ENCODE measurements at places on chromosomes 7 and 10.

DNA sequence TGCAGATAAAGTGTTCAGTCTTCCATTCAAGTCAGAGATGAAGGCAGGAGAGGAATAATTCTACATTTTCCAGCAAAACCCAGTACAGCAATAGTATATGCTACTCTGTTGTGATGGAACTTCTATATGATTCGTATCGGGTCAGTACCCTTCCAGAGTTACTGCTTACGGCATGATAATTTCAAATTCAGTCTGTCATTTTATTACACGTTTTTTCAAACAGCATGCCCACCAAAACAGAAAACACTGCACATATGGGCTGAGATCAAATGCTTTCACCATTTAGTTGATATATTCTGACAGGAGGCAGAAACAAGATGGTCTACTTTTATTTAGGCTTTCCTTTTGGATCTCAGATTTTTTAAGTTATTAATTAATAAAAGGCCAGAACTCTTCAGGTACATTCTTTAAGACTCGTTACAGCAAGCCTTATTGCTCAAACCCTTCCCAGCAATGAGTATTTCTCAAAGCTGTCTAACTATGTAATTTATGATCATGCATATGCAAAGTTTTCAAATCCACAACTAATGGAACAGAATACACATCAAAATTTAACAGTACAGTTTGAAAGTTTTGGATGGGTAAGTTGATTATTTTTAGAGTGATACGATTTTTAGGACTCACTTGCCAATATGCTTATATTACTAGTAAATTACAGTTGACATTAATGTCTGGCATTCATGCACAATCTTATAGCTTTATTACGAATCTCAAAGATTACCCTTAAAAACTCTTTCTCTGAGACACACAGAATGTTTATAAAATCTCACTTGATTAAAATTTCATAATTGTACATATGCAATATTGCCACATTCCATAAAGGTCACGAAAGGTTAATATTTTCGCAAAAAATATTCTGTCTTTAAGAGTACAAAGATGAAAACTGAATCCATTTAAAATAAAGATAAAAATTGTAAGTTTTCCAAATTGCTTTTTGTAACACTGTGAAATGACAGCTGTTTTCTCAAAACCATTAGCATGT is 91.0 kb downstream of the ANK3 start:
- DNase-seq: no peak

DNA sequence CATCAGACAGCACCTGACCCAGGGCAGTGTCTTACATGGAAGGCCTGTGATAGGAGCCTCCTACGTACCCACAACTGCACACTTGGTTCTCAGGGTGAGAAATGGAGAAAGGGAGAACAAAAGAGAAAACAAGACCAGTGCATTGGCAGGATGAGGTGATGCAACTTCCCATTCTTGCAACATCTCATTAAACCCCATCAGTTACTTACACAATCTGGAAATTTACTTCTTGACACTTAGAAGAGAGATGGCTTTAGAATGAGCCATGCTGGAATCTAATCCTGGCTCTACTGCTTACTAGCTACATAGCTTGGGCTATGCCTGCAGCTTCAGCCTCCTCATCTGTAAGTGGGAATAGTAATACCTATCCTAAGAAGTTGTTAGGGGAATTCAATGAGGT is 391.7 kb downstream of the KCNMA1 start:
- no peak for DNase-seq

- DNase-seq: no peak
Measured at GRCh38 chr10:7787150-7787856, 490 bp downstream of the KIN start.

- DNase-seq: no peak
Measured at GRCh38 chr10:69268761-69269416, 9.4 kb upstream of the HK1 start.

GRCh38 chr10:102389894-102390293 is 5.6 kb upstream of the NFKB2 start:
- DNase-seq: no peak
